Stimulated activated CD8-positive, alpha-beta memory T cell treated with anti-CD3 and anti-CD28 coated beads, Interleukin-7, amount 100 ng/mL, for 4 hours (primary cell): ENCODE measurements at places on chromosomes 1 and 21.

- no peak for DNase-seq
Observed at GRCh38 chr1:205594846-205595245, 37.0 kb downstream of the ELK4 start.

DNA sequence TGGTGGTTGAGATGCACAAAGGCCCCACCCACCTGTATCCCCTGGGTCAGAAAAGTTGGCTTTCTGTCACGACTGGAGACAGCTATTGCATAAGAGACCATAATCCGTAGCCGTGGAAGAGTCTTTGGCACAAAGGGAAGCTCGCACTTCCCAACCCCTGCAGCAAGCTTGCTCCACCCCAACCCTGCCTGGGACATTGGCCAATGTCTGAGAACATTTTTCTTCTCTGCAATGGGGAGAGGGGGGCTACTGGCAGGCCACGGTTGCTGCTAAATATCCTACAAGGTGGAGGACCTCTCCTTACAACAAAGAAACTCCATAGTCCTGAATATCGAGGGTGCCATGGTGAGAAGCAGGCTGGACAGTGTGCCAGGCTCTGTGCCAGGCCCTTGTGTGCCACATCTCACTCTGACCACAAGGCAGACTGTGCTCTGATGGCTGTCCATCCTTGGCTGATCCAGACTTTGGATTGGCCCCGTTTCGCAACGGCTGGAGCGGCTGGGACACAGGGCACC, 104.1 kb downstream of the CSMD2 start:
- no peak for DNase-seq

DNA sequence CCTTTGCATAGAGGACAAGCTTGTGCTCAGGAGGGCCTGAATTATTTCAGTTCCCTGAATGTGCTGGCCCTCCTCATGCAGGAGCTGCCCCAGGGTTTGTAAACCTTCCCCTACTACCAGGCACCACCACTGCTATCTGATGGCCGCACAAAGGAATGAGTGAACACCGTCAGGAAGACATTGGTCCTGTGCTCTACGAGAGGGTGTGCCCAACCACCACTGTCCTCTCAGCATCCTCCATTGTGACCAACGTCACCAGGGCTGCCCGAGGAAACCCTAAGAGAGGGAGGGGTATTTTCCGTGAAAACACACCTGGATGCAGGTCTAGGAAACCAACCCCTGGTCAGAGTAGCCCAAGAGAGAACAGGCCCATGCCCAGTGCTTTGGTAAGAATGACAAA, 657.5 kb downstream of the KIF26B start:
- no peak for DNase-seq

GRCh38 chr1:22340066-22340465, 111.6 kb upstream of the ZBTB40 start:
- DNase-seq: no peak

DNA sequence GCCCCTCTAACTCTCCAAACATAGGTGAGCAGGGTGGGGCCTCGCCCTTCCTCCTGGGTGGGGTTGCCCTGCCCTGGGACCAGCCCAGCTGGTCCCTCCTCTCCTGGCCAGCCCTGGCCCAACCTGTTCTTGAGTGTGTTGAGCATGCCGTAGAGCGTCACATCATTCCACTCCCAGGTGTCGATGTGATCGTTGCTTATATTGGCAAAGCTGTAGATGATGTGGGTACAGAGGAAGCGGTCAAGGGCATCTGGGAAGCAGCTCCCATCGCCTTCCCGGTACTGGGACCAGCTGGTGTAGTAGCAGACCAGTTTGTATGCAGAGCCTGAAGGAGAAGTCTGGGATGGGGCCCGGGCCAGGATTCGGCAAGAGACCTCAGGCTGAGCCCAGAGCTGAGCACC, 1.4 kb downstream of the CHI3L1 start:
- no peak for DNase-seq

DNA sequence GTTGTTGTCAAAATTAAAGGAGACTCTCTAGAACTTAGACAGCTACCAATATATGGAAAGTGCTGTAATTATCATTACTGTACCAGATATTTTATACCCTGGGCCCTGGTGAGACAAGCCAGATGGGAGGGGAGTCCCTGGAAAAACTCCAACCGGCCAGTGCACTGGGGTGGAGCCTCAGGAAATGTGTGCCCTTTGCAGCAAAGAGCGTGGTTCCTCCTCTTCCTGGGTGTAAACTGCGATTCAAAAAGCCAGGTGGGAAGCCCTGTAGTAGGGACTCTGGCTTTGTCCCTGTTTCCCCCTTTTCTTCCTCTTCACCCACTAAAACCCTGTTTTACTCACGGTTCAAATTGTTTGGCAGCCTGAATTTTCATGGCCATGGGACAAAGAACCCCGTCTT, 812.3 kb downstream of the PLA2G4A start:
- DNase-seq: no peak

DNA sequence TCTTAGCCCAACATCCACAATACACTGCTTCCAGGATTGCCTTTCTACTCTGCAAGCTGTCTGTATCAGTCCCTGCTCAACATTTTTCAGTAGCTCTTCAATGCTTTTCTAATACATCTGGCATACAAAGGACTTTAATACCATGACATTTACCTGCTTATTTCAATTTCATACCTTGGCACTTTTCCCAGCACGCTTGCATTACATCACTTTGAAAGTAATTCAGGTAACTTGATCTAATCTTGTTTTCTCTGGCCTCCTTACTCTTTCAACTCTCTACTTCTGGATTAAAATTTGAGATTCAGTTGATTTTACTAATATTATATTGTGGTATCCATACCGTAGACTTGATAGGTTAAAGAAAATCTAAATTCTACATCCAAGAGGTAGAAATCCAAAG, 103.0 kb downstream of the PTGS2 start:
- DNase-seq: no peak

DNA sequence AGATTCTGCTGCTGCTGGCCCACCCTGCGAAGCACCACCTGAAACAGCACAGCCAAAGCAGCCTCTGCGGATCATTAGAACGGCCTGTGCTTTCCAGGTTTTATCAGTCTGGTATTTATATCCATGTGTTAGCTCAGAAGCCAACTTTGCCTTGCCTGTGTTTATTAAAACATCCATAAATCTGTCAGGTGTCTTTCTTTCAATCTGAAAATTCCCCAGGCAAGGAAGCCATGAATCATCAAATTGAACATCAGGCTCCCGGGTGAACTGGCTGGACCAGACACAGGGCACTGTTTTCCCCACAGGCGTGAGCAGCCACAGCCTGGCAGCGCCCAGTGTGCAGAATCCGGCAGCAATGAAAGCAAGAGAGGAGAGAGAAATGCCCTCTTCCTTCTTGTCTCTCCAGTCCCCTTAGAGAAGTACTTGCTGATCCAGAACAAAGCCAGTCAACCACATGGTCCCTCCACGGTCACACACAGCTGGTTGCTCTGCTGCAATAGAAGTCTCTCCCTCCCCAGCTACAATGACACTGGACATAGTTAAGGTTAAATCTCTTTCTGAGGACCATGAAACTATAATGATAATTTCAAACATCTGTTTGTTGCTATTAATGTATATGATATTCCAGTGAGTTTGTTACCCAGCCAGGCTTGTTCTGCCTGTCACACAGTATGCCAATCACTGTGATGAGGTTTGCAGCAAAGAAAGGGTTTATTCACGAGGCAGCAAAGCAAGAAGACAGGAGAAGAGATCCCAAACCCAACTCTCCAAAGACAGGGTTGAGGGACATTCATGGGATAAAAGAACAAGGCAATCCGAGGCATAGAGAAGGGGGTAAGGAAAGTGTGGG, 212.1 kb upstream of the FMN2 start:
- no peak for DNase-seq

GRCh38 chr1:84571150-84571535, 3.1 kb downstream of the CTBS start:
- no peak for DNase-seq
